ENCODE measurements at places on chromosomes 1 and 21.

GRCh38 chr1:15736892-15737261, 819 bp downstream of the SLC25A34 start:
- DNase-seq: no peak

- no peak for DNase-seq
Observed at GRCh38 chr1:228543396-228543795, 56.2 kb downstream of the RNF187 start.

GRCh38 chr21:33339918-33340317, 15.1 kb downstream of the IFNAR1 start:
- no peak for DNase-seq

- DNase-seq: no peak
Observed at GRCh38 chr21:26837539-26837938, 7.7 kb downstream of the ADAMTS1 start.

DNA sequence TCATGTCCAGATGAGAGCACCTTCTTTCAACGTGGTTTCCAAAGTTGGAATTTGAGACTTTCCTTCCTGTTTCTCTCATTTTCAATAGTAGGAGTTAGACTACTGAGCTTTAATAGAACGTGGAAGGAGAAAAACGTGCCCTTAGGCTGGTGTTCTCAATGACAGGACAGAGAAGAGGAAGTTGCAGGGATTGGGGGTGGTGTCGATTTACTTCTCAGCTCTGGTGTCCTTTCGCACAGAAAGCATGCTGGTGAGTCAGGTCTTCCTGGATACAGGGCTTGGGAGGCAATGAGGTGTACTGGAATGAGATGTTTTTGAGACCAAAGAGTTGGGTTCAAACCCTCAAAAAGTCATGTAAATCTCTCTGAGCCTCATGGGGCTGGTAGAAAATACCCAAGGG, 67.1 kb downstream of the HIVEP3 start:
- no peak for DNase-seq

DNA sequence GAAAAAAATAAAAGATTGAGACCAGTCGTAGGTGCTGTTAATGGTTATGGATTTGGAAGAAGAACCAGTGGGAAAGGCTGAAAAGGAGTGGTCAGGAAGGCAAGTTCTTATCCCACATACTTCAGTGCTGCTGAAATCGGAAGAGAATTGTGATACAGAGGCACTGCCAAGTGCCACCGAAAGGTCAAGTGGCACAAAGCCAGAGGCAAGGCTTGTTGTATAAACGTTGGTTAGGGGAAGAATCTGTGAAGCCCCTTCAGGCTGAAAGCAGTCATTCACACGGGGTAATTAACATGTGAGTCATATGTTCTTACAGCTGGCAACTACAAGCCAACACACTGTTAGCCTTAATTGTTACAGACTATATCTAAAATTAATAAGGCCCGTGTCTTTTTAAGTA, 48.8 kb downstream of the ZBTB40 start:
- no peak for DNase-seq

DNA sequence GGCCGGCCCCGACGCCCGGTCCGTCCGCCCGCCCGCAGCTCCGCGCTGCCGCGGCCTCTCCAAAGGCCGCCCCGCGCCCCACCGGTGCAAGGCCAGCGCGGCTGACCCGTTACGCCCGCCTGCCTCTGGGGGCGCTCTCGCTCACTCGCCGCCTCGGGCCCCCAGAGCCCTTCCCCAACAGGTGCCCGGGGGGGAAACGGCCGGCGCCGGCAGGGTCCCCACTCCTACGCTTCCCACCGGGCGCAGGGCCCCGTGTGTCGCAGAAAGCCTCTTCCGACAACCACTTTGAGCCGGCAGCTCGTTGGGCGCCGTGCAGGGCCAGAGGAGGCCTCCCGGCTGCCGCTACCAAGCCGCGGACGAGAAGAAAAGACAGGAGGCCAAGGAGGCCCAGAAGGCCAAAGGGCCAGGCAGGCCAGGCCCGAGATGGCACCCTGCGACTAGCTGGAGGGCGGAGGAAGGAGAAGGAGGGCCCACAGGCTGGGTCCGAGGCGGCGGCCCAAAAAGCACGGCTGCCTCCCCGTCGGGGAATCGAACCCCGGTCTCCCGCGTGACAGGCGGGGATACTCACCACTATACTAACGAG, 64.9 kb upstream of the FCGR2A start:
- peak; percentile 45 for DNase-seq

GRCh38 chr1:34928066-34928696, 1.3 kb downstream of the DLGAP3 start:
- DNase-seq: no peak

DNA sequence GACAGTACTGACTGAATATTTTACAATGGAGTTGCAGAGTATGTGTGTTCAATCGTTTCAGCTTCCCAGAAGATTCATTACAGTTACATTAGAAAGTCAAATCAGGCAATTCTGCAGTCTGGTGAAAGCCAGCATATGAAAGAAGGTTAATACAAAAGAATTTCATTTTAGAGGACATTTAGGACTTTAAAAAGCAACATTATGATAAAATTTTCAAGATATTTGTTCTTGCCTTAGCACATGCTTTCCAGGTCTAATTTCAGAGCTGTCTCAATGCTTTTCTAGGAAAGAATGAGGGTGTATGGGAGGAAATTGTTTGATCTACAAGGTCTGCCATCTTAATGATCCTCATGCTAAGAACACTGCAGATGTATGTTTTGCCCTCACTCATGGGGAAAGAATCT, 63.2 kb downstream of the RERE start:
- DNase-seq: no peak

DNA sequence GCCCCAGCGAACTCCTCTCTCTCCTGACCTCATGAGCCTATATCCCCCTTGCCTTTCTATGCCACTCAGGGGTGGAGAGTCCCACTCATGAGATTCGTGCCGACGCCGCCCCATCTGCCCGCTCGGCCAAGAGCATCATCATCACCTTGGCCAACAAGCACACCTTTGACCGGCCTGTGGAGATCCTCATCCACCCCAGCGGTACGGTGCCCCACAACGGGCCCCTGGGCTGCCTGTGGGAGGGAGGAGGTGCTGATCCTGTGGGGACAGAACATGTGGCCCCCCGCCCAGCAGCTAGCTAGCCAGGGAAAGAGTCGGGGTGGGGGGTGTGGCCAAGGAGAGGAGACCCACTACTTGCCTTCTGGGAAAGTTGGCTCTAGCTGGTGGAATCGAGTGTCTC, 27.8 kb downstream of the VWA5B1 start:
- DNase-seq: no peak

GRCh38 chr1:243792891-243793290, 57.2 kb downstream of the AKT3 start:
- DNase-seq: no peak

- no peak for DNase-seq
Observed at GRCh38 chr1:244191581-244191980, 140.5 kb downstream of the ZBTB18 start.

DNA sequence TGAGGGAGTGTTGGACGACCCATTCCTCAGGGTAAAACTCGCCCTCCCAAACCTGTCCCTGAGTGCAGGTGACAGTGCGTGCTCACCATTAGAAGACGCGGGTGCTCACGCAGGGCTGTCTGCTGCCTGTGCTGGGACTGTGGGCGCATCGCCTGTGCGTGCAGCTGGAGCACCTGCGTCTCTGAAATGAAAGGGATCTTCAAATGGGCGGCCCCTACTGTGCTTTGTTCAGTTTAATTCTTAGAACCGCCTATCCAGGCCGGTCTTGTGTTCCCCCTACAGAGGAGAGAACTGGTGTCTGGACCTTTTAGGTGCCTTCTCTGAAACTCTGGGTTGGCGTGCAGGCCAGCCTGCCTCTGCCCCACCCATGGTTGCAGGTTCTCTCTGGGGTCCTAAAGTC, 125.8 kb downstream of the PCBP3 start:
- no peak for DNase-seq

DNA sequence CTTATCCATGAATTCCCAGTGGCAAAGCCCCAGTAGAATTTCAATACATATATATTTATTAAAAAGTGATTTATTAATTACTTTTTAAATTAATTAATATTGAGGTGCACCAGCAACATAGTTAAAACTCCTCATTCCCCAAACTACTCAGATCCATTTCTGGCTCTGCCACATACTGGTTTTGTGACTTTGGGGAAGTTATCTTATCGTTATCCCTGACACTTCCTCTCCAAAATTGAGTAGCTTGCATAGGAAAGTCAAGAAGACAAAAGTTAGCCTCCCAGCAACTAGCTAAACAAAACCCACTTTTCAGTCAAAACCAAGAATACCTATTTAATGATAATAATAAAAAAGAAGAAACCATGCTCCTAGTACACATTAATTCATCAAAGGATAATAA, 35.9 kb downstream of the TCP10L start:
- no peak for DNase-seq

DNA sequence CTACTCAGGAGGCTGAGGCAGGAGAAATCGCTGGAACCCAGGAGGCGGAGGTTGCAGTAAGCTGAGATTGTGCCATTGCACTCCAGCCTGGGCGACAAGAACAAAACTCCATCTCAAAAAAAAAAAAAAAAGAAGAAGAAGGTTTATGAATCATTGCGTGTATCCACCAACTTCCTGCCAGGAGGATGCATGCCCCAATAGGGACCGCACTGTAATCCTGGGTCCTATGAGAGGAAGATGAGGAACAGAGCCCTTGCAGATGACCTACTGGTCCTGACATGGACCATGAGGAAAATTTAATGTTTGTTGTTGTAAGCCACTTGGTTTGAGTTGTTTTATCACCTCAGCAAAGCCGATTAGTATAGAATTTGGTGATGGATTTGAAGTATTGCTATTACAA, 56.7 kb downstream of the PTGS2 start:
- DNase-seq: no peak

GRCh38 chr1:36585569-36586548, 103.1 kb upstream of the CSF3R start:
- DNase-seq: no peak

- no peak for DNase-seq
Observed at GRCh38 chr1:223515926-223516325, 122.7 kb downstream of the CCDC185 start.

DNA sequence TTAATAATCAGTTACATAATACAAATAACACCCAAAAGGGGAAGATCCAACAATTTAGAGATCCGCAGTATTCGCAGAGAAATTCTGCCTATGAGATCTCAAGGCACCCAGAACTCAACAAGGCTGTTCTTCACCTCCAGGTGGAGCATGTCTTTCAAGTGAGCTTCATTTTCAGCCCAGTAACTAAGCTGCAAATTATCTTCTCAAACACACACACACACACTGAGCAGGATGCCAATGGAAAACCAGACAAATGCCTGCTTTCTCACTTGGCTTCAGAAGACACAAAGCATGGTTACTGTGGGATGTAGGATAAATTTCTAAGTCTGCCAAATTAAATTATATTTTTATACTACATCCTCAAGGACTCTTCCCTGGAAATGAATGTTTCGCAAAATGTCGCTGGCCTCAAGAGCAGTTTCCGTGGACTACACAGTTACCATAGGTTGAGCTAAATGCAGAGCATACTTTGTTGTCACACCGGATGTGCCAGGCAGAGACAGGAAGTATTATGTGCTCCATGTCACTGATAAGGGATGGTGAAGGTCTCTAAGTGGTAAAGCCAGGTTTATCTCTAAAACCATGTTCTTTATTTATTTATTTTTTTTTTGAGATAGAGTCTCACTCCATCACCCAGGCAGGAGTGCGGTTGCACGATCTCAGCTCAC, 30.3 kb downstream of the UBR4 start:
- DNase-seq: no peak

DNA sequence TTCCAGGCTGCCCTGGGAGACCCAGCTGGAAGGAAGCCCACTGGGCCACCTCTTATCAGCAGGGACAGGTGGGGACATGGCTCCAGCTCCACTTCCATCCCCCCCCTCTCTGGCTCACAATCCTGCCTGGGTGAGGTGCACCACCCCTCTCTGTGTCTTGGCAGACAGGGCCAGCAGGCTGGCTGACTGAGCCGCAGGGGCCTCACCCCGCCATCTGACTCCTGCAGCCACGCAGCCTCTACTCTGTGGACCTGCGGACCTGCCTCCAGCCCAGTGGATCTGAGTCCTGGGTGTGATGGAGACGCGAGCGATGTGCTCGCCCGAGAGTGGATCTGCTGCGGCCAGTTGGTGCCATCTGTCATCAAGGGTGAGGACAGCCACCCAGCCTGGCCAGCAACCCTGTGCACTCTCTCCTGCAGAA, 30.1 kb downstream of the RCC2 start:
- no peak for DNase-seq

- no peak for DNase-seq
Observed at GRCh38 chr1:153544453-153545066, 1.0 kb downstream of the S100A4 start.

- no peak for DNase-seq
Observed at GRCh38 chr21:42289926-42290325, 25.3 kb downstream of the TFF3 start.

DNA sequence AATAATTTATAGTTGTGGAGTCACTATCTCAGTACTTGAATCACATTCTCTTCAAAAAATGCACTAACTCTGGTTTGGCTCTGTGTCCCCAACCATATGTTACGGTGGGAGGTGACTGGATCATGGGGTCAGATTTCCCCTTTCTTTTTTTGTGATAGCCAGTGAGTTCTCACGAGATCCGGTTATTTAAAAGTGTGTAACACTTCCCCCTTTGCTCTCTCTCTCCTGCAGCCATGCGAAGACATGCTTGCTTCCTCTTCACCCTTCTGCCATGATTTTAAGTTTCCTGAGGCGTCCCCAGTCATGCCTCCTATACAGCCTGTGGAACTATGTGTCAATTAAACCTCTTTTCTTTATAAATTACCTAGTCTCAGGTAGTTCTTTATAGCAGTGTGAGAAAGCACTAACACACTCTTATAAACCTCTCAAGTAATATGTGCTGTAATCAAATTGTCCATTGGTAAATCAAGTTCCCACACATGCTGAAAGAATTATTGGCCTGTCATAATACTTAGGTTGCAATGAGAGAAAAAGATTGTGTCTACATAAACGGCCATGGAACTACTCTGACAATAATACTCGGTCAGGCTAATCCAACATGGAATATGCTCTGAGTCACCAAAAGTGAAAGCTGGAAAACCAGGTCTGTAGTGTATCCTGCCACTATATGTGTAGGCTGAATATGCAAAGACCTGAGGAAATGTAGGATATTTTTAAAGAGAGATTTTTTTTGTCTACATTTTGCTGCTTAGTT, 107.5 kb downstream of the SLC44A5 start:
- no peak for DNase-seq

DNA sequence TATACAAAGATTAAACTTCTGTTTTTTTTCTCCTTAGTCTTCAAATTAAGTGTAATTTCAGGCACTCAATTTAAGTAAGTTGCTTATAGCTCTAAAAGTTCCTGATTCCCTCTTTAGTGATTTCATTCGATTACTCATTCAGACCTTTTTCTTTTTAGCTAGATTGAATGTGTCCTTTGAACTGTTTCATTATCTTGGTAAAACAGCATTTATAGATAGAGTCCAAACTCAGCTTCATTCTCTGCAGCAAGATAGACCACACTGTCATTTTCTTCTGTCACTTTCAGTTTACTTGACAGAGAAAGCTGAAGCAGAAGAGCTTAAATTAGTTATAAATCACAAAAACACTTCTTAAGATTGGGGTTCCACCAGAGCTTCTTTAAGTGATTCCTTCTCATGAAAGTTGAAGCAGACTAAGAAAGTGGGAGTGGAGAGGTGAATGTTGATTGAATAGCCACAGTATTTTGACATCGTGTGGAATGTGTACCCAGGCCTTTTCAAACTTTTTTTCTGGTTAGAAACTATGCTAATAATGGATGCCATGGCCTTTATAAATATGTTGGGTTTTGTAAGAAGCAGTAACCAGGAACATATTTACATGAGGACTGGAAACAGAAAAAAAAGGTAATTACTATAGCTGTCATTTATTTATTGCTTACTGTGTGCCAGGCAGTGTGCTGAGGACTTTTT, 52.2 kb downstream of the ZBTB40 start:
- DNase-seq: no peak

- DNase-seq: no peak
Observed at GRCh38 chr1:23529146-23530086, 1.6 kb downstream of the E2F2 start.

GRCh38 chr1:167158813-167159275, 61.8 kb upstream of the POU2F1 start:
- DNase-seq: no peak
